RPMI7951 (cell line): ENCODE measurements at places on chromosomes 12 and 14. TPM values are rescaled to one million over a fixed set of nuclear protein-coding genes. Genes with fewer than 3 reads are reported as not detected.
A peak's percentile ranks its signal among the peaks of the same experiment; 100 is the strongest.

DNA sequence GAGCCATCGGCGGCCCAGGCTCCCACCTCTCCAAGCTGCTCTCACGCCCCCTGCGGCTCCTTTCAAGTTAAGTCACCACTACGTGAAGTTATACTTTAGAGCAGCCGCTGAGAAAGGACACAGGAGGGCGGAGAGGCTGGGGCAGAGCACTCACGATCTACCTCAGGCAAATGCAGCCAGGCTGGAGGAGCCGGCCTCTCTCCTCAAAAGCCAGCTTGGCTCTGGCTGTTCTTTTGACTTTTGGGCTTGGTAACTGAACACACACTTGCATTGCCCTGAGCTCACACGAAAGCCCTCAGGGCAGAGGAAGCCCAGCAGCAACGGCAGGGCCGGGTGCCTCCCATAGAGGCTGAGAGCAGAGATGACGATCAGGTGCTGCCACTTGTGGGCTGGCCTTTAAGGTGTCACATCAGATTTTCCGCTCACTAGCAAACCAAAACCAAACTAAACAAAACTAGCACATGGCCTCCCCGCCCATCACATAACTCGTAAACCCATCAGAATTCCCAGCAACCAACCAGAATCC lies 75.2 kb downstream of the PITPNM2 start:
- no peak for DNase-seq

DNA sequence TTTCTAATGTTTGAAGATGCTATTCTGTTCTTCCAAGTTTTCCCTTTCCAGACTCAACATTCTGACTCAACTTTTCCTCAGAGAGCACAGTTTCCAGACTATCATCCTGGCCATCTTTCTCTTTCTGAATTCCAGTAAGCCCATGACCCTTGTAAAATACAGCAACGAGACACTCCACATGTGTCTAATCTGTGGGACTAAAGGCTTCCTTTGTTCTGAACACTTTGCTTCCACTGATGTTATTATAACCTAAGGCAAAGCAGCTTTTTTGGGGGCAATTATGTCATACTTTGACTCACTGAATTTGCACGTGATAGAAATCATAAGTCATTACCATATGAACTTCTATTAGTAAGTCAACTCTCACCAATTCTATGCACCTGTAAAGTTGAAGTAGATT lies 6.3 kb upstream of the ART4 start:
- DNase-seq, result peak; percentile 78

GRCh38 chr12:59977779-59978178 lies 381.9 kb downstream of the SLC16A7 start:
- DNase-seq, result no peak

Gene REP15
- 1.4 and 1.6 TPM in 2 replicates for total RNA-seq

DNA sequence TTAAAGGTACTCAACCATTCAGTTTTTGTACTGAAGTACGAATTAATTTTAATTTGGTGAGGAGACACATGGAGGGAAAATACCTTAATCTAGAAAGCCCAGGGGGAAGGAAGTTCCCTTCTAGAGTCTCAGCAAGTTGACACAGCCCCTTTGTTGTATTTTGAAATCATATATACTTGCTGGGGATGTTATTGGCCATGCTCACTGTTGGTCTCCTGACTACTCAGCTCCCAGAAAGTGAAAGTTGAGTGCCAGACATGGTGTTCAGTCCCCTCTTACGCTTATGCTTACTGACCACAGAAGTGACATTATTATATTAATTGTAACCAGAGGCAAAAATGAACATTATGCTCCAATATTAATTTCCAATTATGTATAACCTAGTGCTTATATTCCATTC lies 28.1 kb downstream of the ARF6 start:
- peak; percentile 54 for DNase-seq

- no peak for DNase-seq
These were observed 207.0 kb downstream of the MYRFL start for GRCh38 chr12:70032076-70032475.

DNA sequence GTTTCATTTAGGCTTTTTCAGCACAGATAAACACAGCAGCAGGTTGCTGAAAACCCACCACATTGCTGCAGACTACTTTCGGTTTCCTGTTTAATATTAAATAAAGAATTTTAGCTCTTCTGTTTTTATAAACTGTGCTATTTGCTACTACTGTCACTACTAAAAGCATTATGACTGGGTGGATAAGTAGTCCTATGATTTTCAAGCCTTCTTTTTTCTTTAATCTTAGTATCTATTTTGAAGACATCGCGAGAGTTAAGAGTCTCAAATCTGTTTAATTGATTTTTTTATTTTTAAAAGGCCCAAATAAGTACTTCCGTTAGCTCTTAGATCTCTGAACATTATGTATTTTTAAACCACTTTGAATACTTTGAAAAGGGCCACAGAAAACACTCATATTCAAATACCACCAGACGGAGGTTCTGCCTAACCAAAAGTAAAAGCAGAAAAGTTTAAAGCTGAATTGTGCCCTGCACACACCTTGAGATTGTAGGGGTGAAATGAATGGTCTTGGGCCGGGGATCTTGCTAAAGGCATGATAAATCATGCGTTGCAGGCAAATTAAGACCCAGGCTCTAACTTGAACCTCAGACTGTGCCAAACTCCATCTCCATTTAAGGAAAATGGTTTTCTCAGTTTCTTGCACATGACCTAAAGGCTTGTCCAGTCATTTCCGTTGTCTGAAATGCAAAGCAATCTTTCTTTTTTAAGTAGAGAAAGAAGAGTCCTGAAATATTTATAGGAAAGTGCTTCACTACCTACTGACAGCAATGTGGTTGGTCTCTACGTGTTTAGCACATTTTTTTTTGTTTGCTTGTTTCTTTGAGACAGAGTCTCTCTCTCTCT lies 13.6 kb upstream of the FOXN3 start:
- peak; percentile 65 for DNase-seq

Gene ART4
- not detected in 2 replicates for total RNA-seq

Gene RNASE7
- not detected in 2 replicates for total RNA-seq

Gene ASIC1
- 0.24 and 0.39 TPM in 2 replicates for total RNA-seq

- peak; percentile 81 for DNase-seq
These were observed 80.8 kb upstream of the ACTN1 start for GRCh38 chr14:69059658-69060623.

DNA sequence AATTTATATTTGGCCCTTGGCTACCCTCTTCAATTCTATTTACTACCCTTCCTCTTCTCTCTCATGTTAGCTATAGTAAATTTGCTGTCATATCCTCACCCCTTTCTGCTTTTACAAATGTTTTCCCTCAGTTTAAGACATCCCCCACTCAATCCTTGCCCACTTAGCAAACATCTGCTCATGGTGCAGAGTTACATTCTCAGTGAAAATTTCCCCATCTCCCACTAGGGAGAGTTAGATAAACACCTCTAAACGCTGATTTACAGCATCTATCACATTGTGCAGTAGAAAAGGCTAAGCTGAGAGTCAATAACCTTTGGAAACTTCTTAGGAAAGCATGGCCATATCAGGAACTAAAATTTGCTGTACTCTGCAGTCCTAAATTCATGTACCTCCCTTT lies 69.0 kb downstream of the DENND5B start:
- no peak for DNase-seq

GRCh38 chr12:5522432-5523335 lies 90.8 kb downstream of the NTF3 start:
- DNase-seq, result no peak

Gene SPX
- total RNA-seq, result 0.60 and 1.3 TPM in 2 replicates

DNA sequence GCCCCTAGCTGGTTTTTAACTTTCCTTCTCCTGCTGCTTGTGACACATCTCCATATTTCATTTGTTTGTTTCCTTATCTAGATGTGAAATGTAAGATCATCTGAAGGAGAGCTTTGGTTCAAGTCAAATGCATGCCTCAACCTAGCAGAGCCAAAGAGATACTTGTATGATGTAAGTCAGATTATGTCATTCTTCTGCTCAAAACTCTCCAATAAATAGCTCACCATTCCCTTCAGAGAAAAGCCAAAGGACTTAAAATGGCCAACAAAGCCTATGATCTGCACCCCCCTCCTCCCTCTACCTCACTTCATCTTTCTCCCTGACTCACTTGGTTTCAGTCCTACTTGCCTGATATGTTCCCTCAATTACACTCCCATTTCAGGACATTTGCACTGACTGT lies 68.1 kb downstream of the COX16 start:
- DNase-seq, result no peak

DNA sequence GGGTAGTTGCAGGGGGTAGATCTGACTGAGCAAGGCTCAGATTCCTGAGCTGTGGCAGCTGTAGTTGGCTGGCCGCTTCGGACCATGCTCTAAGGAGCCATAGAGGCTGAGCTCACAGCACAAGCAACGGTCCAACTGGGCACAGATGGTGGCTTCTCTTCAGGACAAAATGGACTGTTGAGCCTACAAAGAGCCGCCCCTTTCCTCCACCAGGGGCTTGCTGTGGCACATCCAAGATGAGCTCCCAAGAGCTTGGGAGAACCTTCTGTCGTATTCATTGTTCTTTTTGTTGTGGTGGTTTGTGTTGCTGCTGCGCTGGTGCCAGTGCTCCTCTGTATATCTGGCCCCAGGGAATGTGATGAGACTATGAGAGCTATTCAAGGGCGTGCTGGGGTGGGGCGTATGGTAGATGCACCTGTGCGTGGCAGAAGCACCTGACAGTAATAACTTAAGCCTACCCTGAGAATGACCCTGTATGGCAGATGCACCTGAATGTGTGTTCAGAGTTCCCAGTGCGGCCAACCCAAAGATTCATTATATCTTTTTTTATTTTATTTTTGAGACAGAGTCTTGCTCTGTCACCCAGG lies 17.8 kb upstream of the LGALS3 start:
- no peak for DNase-seq

DNA sequence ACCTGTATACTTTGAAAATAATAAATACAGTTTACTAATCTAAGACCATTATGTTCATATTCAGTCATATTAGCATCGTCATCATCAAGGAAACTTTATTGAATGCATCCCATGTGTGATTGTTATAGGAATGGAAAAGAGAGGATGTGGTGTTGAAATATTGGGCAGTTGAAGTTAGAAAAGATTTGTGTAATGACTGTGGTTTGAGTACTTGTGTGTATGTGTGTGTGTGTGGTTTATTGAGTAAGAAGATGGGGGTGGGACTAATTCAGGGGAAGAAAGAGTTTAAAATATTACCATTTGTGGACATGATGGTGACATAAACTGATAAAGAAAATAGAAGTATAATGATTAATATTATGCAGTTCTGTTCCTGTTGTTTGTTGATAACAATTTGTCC lies 238.7 kb upstream of the SEL1L start:
- DNase-seq, result no peak

- DNase-seq, result no peak
These were observed 48.4 kb downstream of the ANAPC7 start for GRCh38 chr12:110355073-110355472.

Gene NKX2-1
- total RNA-seq, result not detected in 2 replicates

Gene MTA1
- 15.3 and 18.4 TPM in 2 replicates for total RNA-seq

- DNase-seq, result no peak
These were observed 2.6 kb upstream of the KRT81 start for GRCh38 chr12:52293926-52294325.

GRCh38 chr12:11508699-11509098 lies 113.3 kb upstream of the PRB2 start:
- no peak for DNase-seq

Gene APEX1
- 41.7 and 49.5 TPM in 2 replicates for total RNA-seq

GRCh38 chr12:12474471-12474928 lies 88.2 kb downstream of the DUSP16 start:
- DNase-seq, result no peak

- DNase-seq, result no peak
These were observed 2.6 kb downstream of the NAV3 start for GRCh38 chr12:77833329-77833728.

DNA sequence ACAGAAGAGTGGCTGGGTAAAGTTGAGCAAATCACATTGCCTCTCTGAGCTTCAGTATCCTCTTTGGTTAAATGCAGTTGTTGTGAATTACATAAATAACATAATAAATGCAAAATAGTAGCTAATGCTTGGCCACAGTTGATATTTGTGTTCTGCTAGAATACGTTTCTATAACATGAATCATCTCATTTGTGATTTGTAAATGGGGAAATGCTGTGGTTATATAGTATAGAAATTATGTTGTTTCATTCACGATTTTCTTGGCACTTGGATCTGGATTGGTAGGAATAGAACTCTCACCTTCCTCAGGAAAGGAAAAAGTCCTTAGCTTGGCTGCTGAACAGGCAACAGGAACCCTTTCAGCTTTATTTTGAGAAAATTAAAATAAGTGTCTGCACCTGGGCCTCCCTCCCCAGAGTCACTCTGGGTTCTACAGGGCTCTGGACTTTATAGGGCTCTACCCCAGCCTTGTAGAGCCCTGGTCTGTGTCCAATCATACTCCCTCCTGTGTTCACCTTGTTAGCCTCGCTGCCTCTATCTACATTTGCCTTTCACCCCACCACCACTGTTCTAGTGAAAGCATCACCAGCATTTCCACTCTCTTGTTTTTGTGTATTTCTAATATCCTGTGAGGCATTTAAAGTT lies 107.7 kb upstream of the BCAT1 start:
- DNase-seq, result no peak

Gene GYS2
- not detected in 2 replicates for total RNA-seq

- DNase-seq, result peak; percentile 63
These were observed 8.8 kb downstream of the IKBIP start for GRCh38 chr12:98635657-98636323.

DNA sequence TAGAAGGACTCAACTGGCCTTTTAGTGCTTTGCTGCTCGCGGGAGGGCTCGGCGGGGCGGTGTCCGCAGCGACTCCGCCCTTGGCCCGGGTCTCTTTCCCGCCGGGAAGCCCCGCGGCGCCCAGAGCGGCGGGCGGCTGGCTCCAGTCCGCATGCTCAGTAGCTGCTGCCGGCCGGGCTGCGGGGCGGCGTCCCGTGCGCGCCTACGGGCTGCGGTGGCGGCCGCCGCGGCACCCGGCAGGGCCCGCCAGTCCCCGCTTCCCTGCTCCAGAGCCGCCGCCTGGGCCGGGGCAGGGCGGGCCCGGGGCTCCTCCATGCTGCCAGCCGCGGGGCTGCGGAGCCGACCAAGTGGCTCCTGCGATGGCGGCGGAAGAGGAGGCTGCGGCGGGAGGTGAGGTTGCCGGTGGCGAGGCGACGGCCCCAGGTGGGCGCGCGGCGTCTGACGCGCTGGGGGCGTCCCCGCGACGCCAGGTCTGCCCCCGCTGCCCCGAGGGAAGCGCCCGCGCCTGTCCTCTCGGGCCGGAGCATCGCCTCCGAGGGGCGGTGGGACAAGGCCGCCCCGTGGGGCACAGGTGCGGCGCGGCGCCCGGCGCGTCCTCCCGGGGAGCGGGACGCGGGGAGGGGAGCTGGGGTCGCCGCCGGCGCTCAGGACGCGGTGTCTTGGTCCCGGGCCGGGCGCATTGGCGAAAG lies at the start of gene BMAL2:
BMAL2 (plus strand) TSS at position 123 of the 689 bp plus-strand sequence; CDS start at position 360, 237 bp downstream.
- DNase-seq, result peak; percentile 38

DNA sequence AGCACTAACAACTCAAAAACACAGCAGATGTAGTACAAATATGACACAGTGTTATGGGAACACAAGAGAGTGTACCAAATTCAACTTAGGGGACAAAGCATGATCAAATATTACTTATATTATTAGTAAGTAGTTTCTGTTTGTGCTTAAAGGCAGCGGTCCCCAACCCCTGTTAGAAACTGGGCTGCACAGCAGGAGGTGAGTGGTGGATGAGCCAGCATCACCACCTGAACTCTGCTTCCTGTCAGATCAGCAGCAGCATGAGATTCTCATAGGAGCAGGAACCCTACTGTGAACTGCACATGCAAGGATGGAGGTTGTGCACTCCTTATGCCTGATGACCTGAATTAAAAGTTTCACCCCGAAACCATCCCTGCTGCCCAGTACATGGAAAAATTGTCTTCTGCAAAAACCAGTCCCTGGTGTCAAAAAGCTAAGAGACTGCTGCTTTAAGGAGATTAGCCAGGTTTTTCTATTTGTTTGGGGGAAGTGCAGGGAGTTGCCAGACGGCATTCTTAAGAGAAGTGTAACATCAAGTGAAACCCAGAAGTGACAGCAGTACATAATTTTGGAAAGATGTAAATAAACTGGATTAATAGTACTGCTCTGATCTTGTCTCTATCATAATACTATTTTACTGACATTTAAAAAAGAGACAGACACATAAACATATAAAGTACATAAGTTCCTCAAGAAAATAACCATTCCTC lies 26.7 kb downstream of the GTF2A1 start:
- no peak for DNase-seq
